ENCODE measurements at places on chromosomes 13 and 19. TPM values are rescaled to one million over a fixed set of nuclear protein-coding genes. Genes with fewer than 3 reads are reported as not detected.

Gene CLEC17A
- not detected for polyA plus RNA-seq

Gene B3GNT3
- polyA plus RNA-seq: 3.6 TPM

Gene ZFP30
- polyA plus RNA-seq: 4.2 TPM

Gene FGF21
- not detected for polyA plus RNA-seq

- DNase-seq: no peak
- no peak overlapping the region for H3K27ac ChIP-seq
- H3K4me3 ChIP-seq: no peak overlapping the region
Measured at GRCh38 chr19:41551212-41551610, 24.8 kb upstream of the CEACAM21 start.

DNA sequence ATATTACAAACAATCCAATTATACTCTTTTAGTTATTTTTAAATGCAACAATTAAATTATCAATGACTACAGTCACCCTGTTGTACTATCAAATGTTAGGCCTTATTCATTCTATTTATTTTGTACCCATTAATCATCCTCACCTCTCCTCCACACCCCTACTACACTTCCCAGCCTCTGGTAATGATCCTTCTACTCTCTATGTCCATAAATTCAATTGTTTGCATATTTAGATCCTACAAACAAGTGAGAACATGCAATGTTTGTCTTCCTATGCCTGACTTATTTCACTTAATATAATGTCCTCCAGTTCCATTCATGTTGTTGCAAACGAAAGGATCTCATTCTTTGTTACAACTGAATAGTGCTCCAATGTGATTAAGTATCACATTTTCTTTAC lies 1414.6 kb downstream of the SLITRK1 start:
- DNase-seq: no peak
- no peak overlapping the region for H3K4me3 ChIP-seq
- no peaks in the 10 kb centered on the region for H3K36me3 ChIP-seq
- H3K27me3 ChIP-seq: no peaks in the 10 kb centered on the region
- H3K4me1 ChIP-seq: no peaks in the 10 kb centered on the region
- H3K27ac ChIP-seq: no peak overlapping the region

- H3K4me1 ChIP-seq: no peaks in the 10 kb centered on the region
- no peaks in the 10 kb centered on the region for H3K27me3 ChIP-seq
- H3K36me3 ChIP-seq: no peaks in the 10 kb centered on the region
Measured at GRCh38 chr13:93687261-93687660, 460.7 kb downstream of the GPC6 start.
